ENCODE measurements at places on chromosomes 2 and 18.

- DNase-seq, result no peak
These were observed 391.3 kb upstream of the CDH7 start for GRCh38 chr18:65359479-65359878.

DNA sequence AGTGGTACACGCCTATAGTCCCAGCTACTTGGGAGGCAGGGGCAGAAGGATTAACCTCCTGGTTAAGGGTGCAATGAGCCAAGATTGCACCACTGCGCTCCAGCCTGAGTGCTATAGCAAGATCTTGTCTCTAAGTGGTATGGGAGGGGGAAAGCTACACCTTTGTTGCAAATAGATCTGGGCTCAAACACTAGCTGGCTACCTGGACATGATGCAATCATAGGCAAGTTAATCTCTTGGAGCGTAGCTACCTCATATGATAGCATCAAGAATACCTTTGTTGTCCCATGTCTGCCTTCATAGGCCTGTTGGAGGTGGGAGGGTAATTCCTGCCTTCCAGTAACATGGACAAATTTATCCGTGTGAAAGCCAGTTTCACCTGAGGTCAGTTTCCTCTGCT, 15.7 kb downstream of the KLHL29 start:
- DNase-seq, result no peak

DNA sequence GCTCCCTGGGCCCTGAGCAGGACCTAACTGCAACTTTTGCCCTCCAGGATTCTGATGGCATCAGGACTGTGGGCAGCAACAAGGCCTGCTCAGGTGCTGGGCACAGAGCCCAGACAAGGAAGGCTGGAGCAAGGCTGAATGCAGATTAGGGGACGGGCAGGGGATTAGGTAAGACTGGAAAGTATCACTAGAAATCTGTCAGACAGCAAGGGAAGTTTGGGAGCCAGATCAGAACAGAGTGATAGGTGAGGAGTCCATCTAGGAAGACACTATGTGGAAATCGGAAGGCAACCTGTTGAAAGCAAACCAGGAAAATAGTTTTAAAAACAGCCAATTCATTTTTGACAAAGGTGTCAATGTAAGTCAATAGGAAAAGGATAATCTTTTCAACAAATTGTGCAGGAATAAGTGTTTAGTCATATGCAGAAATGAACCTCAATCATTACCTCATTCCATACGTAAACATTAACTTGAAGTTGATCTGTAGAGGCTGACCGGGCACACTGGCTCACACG, 56.4 kb upstream of the STPG4 start:
- DNase-seq, result no peak

- no peak for DNase-seq
These were observed 38.0 kb downstream of the PPP3R1 start for GRCh38 chr2:68214381-68214780.
